Activated CD4-positive, alpha-beta T cell treated with anti-CD3 and anti-CD28 coated beads, Interleukin-2, amount 50 U/mL, for 24 hours (primary cell): ENCODE measurements at places on chromosomes 6 and 20.

DNA sequence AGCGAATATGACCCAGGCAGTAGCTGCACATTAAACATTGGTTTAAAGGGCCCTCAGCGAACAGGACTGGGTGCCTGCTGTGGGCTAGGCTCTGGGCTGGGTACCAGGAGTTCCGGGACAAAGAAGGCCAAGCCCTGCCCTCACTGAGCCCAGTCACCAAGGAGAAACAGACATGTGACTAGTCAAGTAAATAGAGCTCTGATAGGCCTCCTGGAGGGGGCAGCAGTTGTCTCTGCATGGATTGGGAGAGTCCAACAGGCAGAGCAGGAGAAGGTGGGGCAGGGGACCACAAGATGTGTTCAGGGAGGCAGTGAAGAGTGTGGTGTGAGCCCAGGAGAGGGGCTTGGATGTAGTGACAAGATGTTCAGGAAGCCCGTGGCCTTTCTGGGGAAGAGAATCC is 3.1 kb downstream of the HM13 start:
- no peak for DNase-seq

DNA sequence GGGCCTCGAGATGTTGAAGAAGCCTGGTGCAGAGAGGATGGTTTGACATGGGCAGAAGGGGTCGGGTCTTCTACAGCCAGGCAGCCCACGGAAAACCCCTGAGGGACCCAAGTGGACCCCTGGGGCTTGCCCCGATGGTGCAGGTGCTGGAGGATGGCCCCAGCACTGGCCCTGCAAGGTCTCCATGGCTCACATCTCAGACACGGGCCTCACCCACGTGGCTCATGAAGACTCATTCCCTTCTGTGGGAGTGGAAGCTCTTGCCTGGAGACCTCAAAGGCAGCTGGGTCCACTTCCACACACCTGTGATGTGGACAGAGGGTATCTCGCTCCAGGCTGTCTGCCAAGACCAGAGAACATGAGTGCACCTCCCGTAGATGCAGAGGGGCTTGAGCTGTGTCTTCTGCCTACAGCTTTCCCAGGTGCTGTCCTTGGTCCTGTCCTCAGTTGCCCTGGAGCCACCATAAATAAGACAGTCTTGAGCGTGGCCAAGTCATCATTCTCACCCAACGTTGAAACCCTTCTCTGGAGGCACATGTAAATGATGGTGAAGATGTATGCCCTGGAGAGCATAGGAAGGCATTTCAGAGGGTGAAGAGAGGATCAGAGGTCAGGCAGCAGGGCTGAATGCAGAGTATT is 108.0 kb downstream of the SYNDIG1 start:
- DNase-seq: no peak

- no peak for DNase-seq
Measured at GRCh38 chr6:71681234-71681867, 205.0 kb upstream of the RIMS1 start.

- DNase-seq: no peak
Measured at GRCh38 chr6:2843138-2843740, 1.6 kb upstream of the SERPINB1 start.

DNA sequence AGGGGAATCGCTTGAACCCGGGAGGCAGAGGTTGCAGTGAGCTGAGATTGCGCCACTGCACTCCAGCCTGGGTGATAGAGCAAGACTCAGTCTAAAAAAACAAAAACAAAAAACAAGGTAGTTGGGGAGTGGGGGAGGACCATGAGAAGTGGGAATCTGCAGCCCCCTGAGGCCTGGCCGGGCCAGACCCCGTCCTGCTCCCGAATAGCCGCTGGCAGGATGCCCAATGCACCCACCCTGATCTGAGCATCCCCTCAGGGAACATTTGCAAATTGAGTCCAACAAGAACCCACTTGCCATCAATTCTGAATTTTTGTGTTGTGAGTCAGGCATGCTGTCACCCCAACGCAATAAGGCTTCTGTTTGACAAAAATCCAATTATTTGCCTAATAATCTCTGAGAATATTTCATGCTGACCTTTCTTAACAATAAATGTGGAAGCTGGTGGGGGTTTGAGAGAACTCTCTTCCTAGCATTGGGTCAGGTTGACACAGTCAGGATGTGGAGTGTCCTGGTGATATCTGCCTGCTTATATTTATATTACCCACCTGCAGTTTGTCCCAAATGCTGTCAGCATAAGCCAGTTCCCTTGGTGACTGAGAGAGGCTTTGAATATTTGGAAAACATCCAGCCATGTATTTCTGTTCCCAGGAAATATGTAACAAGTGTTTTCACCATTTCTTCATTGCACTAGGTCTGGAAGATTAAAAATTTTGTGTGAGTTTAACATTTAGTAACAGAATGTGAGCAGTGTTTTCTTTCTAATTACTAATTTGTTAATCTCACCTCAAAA is 28.4 kb upstream of the FRMD1 start:
- DNase-seq: no peak

DNA sequence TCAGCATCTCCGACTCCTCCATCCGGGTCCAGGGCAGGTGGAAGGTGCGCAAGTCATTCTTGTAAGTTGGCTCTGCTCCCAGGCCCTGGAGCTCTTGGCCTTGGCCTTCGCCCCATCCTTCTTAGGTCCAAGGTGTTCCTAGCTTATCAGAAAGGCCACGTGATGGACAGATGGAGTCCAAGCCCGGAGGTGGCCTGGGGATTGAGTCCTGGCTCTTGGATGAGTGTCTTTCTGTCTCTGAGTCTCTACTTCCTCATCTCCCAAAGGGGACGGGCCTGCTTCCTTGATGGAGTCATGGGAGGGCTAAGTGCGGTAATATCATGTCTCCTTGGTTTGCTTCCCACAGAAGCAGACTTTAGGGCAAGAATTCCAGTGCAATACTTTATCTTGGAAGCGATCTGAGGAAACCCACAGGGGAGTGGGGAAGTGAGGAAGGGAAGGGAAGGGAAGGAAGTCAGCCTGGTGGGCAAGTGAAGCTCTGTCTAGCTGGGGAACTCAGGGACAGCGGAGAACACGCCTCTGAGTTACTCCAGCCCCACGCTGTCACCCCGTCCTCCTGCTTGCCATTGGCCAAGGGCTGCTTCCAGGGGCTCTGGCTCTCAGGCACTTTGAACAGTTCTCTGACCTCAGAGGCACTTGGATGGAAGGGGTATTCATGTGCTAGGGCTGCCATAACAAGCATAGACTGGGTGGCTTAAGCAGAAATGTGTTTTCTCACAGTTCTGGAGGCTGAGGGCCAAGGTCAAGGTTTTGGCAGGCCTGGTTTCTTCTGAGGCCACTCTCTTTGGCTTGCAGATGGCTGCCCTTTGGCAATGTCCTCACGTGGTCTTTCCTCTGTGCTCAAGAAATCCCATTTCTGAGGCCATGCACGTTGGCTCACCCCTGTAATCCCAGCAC is 4.8 kb downstream of the LBP start:
- no peak for DNase-seq

GRCh38 chr6:47302043-47302442 is 7.7 kb downstream of the TNFRSF21 start:
- DNase-seq: no peak

DNA sequence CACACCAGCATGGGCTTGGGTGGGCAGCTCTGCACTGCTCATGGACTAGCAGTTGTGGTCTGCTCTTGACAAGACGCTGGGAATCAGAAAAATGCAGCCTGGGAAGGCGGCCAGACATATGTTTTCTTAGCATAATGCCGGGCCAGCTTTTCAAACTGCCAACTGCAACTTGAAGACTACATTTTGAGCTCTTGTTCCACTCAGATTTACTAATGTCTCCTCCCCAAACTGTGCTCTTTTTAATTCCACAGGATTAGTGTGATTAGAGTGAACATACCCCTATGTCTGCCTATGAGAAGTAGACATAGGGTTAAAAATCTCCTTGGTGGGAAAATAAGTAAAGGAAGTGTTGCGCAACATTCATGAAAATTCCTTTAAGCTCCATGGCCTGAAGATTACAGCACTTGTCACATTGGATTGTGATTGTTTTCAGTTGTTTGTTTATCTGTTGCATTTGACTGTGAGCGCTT is 5.3 kb upstream of the FNDC1 start:
- DNase-seq: no peak

GRCh38 chr6:135251498-135252441 is 70.7 kb downstream of the MYB start:
- DNase-seq: no peak

- DNase-seq: no peak
Measured at GRCh38 chr6:148242180-148242579, 100.5 kb upstream of the SASH1 start.

GRCh38 chr20:58839991-58840747 is 10.5 kb downstream of the GNAS-AS1 start:
- DNase-seq: no peak

- no peak for DNase-seq
Measured at GRCh38 chr6:149129371-149130077, 188.0 kb upstream of the TAB2 start.

- DNase-seq: no peak
Measured at GRCh38 chr6:107607116-107607515, 117.2 kb downstream of the SOBP start.
